ENCODE measurements at places on chromosomes 12 and 14.

GRCh38 chr14:23372509-23372908, at the start of gene IL25:
TSS of gene IL25 (plus strand) at chr14:23372809.
- no peak for DNase-seq

GRCh38 chr12:70068743-70069142, 174.5 kb upstream of the CNOT2 start:
- DNase-seq, result no peak

DNA sequence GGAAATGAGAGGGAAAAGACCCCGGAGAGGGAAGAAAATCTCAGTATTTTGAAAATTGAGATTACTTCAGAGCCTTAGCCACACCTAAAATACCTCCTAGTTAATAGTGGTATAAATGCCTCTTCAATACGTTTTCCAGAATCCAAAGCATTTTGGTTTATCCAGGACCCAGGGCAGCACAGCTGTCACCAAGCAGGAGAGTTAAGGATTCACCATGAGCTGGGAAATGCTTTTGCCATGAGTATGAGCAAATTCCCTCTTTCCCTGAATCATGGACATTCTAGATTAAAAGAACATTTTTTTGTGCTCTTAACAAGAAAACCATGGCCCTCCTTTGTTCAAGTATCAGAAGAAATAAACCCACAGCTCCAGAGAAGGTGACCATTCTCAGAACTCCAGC, 21.8 kb upstream of the RTRAF start:
- peak; percentile 11 for DNase-seq

DNA sequence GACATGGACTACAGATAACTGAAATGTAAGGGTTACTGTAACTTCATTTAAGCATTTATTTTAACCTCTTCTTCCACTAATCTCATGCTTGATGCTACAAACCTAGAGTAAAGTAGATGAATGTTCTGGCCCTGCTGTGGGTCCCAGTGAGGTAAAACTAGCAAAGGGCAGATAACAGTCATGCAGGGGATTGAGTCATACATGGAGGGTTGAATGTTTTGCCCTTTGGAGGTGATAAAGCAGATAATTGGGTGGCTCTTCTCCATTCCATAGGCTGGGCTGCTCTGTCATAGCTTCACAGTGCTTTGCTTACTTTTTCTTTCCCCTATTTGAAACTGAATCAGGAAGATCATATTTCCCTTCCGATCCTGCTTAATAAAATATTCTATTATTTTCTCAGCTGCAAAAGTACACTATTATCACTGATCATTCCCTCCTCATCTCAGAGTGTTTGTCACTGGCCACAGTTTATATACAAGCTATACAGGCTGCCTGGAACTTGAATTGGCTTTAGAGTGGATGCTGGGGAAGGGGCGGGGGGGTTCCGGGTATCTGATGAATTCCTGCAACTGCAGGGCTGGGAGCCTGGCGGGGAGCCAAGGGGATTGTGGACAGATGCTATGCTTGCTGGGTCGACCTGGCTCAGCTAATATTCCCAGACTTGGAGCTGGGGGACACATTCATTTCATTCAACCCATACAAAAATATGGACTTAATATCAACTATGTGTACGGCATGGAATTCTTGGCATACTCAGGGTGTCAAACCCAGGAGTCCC, 235.1 kb downstream of the NRXN3 start:
- no peak for DNase-seq

- DNase-seq, result no peak
These were observed 3.0 kb upstream of the PIANP start for GRCh38 chr12:6703631-6704030.

DNA sequence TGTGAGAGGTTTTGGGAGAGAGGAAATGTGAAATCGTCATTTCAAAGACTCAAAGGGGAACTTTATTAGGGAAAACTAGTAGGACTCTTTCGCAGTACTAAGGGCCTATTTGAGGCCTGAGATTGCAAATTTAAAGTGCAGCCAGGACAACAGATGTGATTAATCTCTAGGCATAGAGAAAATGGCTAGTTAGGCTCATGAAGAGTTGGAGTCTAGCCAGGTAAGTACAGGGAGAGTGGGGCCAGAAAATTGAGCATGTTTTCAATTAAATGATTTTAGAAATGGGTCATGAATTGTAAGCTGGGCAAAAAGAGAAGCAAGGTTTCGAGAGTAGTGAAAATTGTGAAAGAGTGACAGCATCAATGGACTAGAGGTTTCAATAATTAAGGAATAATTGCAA, 91.9 kb upstream of the LMNTD1 start:
- DNase-seq, result no peak

- peak; percentile 53 for DNase-seq
These were observed 5.1 kb downstream of the C12orf56 start for GRCh38 chr12:64385468-64385867.

DNA sequence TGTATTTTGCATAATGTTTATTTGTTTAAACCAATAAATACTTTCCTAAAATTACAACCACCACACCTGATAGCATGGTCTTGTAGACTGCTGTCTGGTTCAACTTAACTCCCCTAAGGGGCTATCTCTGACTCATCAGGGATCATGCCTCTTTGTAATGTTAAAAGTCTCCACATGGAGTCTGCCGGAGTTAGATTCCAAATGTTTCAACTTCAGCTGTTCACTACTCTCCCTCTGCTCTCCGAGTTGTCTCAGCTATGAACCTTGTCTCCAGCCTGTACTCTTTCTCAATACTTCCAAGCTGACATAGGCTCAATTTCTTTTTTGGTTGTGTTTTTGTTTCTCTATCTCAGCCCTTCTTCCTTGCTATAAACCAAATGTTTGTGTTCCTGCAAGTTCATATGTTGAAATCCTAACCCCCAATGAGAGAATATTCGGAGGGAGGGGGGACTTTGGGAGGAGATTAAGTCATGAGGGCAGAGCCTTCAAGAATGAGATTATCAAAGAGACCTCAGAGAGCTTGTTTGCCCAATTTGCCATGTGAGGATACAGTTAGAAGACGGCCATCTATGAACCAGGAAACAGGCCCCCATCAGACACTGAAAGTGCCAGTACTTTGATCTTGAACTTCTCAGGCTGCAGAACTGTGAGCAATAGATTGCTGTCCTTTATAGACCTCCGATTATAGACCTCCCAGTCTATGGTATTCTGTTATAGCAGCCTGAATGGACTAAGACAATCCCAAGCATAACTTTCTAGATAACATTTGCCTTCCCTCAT, 858.2 kb downstream of the VRK1 start:
- DNase-seq, result no peak

DNA sequence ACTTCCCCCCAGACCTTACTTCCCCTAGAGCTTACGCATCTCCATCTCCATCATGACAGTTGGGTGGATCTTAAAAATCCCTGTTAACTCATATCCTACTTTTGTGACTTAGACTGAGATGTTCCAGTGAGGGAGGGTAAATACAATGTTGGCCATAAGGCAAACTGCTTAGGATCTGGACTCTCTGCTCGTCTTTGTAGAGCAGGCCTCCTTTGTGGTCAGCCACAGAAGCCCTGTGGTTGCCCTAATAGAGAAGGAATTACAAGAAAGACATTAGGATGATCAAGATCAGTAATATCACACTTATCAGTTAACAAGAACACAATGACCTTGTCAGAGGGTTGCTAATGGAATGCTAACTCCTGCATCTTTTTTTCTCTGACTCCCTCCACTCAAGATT, 52.0 kb downstream of the TMEM132C start:
- DNase-seq, result no peak

GRCh38 chr12:132837693-132838409, 9.2 kb upstream of the GOLGA3 start:
- peak; percentile 32 for DNase-seq

GRCh38 chr12:79020106-79020505, 155.5 kb downstream of the SYT1 start:
- no peak for DNase-seq

DNA sequence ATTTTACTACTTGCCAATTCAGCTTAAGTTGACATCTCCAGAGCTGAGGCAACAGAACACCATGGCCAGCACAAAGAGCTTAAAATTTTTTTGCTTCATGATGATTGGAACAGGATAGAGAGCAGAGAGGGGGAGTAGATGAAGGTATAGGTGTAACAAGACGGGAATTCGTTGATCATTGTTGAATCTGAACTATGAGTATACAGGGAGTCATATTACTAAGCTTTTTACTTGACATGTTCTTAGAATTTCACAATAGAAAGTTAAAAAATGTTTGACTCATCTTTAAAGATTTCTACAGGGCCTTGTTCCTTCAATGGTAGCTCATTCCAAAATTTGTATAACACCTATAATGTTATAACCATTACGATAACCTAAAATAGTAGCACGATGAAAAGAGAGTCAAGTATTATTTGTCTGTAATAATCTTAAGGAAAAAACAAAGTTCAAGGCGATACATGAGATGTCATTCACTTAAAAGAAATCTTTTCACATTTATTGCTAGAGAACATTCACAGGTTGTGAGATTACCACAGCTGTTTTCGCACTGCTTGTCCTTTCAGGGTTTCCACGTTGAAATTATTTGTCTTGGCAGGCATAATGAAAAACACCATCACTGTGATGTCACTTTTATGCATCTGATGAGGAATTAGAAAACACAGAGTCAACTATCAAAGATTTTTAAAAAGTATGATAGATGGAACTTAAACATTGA, 33.9 kb downstream of the SPX start:
- DNase-seq, result no peak

DNA sequence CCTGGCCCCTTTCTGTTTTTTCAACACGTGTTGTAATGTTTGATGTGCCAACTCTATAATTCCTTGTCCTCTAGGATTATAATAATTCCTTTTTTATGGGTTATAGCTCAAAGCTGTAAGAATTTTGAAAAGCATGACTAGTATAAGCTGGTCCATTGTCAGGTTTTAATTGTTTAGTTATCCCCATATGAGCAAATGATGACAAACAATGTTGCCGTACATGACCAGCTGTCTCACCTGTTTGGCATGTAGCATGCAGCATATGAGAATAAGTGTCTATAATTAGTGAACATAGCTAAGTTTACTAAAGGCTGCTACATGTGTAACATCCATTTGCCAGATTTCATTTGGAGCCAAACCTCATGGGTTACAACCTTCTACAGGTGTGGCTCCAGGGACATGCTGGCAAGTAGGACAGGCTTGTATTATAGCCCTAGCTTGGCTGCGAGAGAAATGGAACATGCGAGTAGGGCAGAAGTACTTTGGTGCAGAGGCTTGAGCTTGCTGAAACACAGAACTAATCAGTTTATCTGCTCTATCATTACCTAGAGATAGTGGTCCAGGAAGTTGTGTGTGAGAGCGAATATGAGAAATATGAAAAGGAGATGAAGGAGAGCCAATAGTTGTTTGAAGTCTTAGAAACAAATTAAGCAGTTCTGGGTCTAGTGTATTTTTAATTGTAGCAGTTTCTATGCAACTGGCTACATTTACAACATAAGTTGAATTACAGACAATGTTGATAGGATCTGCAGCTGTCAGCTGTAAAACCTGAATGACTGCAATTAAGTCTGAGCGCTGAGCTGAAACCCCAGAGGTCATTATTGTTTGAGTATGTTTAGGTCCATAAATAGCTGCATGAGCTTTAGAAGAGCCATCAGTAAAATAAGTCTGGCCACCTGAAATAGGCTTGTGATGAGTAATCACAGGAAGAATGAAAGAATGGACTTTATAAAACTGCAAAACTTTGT, 22.6 kb upstream of the MAPKAPK5 start:
- DNase-seq, result no peak

DNA sequence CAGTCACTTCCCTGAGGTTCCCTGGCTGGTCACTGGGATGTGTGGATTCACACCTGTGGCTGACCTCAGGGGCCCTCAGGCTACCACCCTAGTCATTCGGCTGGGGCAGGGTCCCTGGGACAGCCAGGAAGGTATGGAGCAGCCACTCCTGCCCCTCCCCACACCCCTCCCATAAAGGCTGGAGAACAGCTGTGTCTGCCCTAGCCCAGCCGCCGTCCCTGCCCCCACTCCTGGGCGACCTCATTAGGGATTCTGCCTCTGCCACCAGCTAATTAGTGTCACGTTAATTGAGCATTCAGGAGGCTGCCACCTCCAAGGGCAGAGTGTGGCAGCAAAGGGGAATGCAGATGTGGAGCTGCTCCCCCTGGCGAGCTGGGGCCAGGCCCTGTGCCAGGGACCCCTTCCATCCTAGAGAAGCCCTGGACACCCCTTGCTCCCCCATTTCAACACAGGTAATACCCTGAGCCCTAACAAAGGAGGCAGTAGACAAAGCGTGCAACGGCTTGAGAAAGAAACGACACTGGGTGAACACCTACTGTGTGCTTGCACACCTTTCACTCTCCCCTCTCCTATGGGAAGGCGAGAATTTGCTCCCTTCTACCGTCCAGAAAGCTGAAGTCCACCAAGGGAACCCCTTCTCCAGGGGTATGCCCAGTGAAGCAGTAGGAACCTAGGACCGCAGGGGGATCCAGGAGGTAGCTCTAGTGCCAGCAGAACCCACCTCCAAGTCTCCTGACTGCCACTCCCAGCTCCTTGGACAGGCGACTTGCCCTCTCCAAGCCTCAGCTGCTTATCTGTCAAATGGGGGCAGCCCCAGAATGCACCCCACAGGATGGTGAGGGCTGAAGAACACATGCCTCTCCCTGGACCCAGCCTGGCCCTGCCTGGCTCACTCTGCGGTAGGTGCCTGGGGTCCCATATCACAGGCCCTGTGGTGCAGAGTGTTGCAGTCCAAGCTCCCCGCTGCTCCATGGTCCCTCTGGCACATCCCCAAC, 45.1 kb downstream of the FAM222A start:
- no peak for DNase-seq

DNA sequence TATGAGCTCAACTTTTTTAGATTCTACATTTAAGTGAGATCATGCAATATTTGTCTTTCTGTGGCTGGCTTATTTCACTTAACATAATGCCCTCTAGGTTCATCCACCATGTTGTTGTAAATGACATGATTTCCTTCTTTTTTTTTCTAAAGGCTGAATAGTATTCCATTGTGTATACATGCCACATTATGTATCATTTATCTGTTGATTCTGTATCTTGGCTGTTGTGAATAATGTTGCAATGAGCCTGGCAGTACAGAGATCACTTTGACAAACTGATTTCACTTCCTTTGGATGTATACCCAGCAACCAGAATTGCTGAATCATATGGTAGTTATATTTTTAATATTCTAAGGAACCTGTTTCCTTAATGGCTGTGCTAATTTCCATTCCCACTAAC, 19.1 kb downstream of the FBXW8 start:
- DNase-seq, result no peak

GRCh38 chr12:20476551-20476950, 108.2 kb downstream of the PDE3A start:
- no peak for DNase-seq

Data from GM03348 (cell line).